Naive thymus-derived CD4-positive, alpha-beta T cell (primary cell): ENCODE measurements at places on chromosomes 1 and 21. TPM values are rescaled to one million over a fixed set of nuclear protein-coding genes. Genes with fewer than 3 reads are reported as not detected.
A peak's percentile ranks its signal among the peaks of the same experiment; 100 is the strongest.

- no peaks in the 10 kb centered on the region for H3K4me1 ChIP-seq
- no peak for DNase-seq
- H3K4me3 ChIP-seq = no peak overlapping the region
- no peaks in the 10 kb centered on the region for H3K36me3 ChIP-seq
- no peak overlapping the region for H3K27ac ChIP-seq
- no peaks in the 10 kb centered on the region for H3K27me3 ChIP-seq
Measured at GRCh38 chr21:31838586-31839355, 34.0 kb upstream of the HUNK start.

GRCh38 chr1:7698641-7699040 is 72.5 kb upstream of the VAMP3 start:
- no peaks in the 10 kb centered on the region for H3K27me3 ChIP-seq
- no peaks in the 10 kb centered on the region for H3K4me1 ChIP-seq
- no peak for DNase-seq
- H3K27ac ChIP-seq = no peak overlapping the region
- no peaks in the 10 kb centered on the region for H3K36me3 ChIP-seq

DNA sequence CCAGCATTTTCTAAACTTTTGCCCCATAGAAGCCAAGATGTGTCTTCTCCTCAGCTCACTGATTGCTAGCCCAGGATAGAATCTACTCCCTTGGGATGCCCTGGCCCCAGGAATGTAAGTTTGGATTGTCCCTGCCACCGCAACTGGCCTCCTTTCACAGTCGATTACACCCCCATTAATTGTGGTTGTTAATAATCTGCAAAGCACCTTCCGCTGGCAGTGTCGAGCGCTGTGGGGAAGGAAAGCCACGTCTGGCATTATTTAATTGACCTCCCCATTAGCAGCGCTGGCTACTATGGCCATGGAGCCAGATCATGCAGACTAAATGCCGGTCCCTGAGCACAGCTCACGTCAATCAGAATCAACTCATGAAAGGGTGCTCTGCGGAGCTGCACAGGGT is 597.3 kb upstream of the PLXNA2 start:
- H3K36me3 ChIP-seq = no peaks in the 10 kb centered on the region
- DNase-seq = no peak
- no peak overlapping the region for H3K4me3 ChIP-seq

DNA sequence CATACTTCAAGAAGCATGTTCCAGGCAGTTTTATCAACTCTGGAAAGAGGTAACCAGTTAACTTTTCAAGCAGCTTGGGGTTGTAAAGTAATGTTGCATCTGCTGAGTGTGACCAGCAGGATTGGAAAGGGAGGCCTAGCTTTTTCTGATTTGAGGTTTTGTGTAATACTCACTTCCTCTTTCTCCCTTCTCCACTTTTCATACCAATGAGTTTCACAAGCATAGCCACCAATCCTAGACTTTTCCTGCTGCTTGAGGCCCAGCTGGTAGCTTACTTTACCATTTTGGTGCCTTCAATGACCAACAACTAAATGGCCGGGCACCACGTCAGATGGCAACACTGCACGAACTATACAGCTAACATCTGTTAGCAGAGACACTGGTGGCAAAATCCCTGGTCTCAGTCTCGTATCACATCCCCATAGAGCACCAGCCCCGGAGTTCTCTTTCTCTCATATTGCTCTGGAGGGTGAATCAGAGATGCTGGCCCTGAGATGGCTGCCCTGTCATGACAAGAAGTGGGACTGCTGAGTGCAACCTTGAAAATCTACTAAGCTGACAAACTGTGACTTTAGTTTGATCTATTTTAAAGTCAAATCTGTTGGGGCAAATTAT is 14.8 kb upstream of the GPR88 start:
- no peaks in the 10 kb centered on the region for H3K36me3 ChIP-seq
- H3K4me3 ChIP-seq = no peak overlapping the region
- H3K27ac ChIP-seq = no peak overlapping the region
- H3K27me3 ChIP-seq = no peaks in the 10 kb centered on the region
- H3K4me1 ChIP-seq = no peaks in the 10 kb centered on the region
- no peak for DNase-seq

- no peak overlapping the region for H3K4me3 ChIP-seq
- no peak for DNase-seq
- peaks cover 24% of the 10 kb centered on the region for H3K36me3 ChIP-seq
- no peak overlapping the region for H3K27ac ChIP-seq
- H3K27me3 ChIP-seq = no peaks in the 10 kb centered on the region
Measured at GRCh38 chr1:204420039-204421004, 8.7 kb upstream of the PPP1R15B start.

DNA sequence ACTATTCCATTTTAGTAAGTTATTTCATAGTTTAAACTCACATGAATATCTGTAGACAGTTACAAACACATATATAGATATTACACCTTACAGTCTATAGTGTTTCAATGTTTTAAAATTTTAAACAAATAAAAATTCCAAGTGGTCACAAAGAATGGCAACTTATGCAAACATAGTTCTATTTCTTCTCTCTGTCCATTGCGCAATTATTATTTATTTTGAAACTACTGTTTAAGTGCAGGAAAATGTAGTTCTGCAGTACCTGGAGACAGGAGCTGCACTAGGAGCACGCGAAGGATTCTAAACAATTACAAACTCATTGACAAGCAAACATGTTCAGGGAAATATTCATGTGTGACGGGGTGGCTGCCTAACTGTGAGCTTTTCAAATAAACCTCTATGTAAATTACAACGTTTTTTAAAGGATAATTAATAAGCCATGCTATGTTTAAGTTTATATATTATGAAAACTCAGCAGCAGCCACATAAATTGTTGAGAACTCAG is 312.0 kb upstream of the DUSP10 start:
- H3K4me3 ChIP-seq = no peak overlapping the region
- H3K4me1 ChIP-seq = no peaks in the 10 kb centered on the region

DNA sequence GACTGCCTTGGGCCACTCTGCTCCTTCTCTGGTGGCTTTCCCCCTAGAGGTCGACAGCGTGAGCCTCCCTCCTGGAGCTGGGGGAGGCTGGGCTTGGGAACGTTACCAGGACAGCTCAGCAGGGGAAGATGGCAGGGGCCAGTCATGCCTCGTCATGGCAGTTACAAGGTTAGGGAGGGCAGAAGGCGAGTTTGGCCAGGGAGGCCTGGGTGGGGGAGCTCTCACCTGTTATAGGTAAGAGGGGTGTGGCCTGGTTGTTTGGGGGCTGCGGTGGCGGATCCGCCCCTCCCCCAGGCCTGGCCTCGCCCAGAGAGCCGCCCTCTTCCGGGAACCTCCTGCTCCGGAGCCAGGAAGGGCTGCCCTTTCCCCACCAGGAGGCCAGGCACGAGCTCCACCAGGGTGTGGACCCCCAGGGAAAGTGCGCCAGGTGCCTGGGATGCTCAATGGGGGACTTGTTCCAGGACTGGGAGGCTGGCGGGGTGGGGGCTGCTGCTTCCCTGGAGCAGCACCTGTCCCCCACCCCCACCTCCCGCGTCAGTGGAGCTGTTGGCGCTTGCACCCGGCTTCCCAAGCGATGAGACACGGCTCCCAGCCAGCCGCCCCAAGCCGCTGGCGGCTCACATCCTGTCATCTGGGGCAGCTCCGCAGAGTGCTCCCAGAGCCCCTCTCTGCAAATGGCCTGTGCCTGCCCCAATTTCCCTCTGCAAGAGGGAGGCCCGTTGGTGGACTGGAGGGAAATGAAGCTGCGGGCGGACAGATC is 23.6 kb upstream of the PKP1 start:
- H3K36me3 ChIP-seq = no peaks in the 10 kb centered on the region
- no peak overlapping the region for H3K27ac ChIP-seq
- H3K4me1 ChIP-seq = no peaks in the 10 kb centered on the region
- peaks cover 3% of the 10 kb centered on the region for H3K27me3 ChIP-seq

DNA sequence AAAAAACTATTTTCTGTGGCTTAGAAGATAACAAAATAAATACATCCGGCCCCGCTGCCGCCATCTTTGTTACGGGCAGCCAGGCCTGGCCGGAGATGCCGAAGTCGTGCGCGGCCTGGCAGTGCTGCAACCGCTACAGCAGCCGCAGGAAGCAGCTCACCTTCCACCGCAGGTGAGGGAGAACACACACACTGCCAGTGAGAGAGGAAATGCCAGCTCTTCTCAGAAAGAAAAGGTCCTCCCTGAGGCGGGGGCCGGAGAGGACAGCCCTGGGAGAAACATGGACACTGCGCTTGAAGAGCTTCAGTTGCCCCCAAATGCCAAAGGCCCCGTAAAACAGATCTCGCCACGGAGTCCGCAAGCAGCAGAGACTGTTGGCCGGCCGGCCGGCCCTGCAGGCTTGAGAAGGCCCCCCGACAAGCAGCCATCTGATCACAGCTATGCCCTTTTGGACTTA is 323.2 kb downstream of the AMY1C start:
- no peaks in the 10 kb centered on the region for H3K4me1 ChIP-seq
- no peaks in the 10 kb centered on the region for H3K36me3 ChIP-seq
- H3K27me3 ChIP-seq = no peaks in the 10 kb centered on the region

- no peaks in the 10 kb centered on the region for H3K27me3 ChIP-seq
- no peak overlapping the region for H3K27ac ChIP-seq
- H3K4me3 ChIP-seq = no peak overlapping the region
- no peaks in the 10 kb centered on the region for H3K4me1 ChIP-seq
- no peaks in the 10 kb centered on the region for H3K36me3 ChIP-seq
Measured at GRCh38 chr1:209576392-209577197, 6.9 kb upstream of the CAMK1G start.

GRCh38 chr1:220487297-220487820 is 40.6 kb upstream of the MARK1 start:
- no peaks in the 10 kb centered on the region for H3K36me3 ChIP-seq
- DNase-seq = no peak
- H3K27ac ChIP-seq = no peak overlapping the region
- no peak overlapping the region for H3K4me3 ChIP-seq
- H3K4me1 ChIP-seq = no peaks in the 10 kb centered on the region
- no peaks in the 10 kb centered on the region for H3K27me3 ChIP-seq

DNA sequence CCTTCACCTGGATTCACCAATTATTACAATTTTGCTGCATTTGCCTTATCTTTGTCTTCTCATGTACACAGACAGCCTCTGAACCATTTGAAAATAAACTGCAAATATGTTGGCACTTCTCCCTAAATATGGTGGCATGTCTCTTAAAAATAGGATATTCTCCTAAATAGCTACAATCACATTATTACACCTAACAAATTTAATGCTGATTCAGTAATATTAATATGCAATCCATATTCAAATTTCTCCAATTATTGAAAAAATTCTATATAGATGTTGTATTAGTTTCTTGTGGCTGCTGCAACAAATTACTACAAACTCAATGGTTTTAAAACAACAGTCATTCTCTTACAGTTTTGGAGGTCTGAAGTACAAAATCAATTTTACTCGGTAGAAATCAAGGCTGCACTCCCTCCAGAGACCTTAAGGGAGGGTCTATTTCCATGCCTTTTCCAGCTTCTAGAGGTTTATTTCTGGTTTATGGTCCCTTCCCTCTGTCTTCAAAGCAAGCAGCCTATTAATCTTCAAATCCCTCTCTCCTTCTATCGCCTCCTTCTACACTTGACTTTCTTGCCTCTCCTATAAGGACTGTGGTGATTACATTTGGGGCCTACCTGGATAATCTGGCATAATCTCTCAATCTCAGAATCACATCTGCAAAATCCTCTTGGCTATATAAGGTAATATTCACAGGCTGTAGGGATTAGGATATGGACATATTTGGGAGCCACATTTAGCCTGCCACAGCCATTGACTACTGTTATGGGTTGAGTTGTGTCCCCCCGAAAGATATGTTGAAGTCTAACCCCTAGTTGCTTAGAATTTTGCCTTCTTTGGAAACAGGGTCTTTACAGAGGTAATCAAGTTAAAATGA is 52.5 kb upstream of the BOLA1 start:
- H3K36me3 ChIP-seq = no peaks in the 10 kb centered on the region
- peaks cover 37% of the 10 kb centered on the region for H3K4me1 ChIP-seq
- H3K27me3 ChIP-seq = no peaks in the 10 kb centered on the region
- H3K4me3 ChIP-seq = no peak overlapping the region
- no peak for DNase-seq

DNA sequence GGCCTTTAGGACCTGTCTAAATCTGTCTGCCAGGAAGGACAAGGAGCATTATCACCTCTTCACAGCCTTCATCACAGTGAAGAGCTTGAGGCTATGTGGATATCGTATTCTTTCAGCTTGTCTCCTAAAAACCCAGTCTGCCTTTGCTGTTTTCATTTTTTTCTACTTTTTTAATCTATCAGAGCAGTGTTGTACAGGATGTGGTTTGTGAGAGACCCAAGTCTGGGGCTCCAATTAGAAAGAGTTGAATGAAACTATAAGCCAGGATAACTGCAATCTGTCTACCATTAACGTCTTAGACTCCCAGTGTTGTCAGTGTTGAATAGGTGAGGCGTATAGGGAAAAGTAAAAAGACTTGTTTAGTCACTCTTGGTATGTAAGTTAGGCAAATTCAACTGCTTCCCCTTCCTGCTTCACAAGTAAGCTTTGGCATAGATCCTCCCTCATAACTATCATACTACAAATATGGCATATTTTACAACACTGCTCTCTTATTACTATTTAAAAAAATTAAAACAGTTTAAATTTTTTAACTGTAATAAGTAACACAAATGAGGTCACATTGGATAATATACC is 1225.8 kb upstream of the PRMT6 start:
- no peak for DNase-seq
- no peaks in the 10 kb centered on the region for H3K27me3 ChIP-seq
- H3K36me3 ChIP-seq = no peaks in the 10 kb centered on the region

DNA sequence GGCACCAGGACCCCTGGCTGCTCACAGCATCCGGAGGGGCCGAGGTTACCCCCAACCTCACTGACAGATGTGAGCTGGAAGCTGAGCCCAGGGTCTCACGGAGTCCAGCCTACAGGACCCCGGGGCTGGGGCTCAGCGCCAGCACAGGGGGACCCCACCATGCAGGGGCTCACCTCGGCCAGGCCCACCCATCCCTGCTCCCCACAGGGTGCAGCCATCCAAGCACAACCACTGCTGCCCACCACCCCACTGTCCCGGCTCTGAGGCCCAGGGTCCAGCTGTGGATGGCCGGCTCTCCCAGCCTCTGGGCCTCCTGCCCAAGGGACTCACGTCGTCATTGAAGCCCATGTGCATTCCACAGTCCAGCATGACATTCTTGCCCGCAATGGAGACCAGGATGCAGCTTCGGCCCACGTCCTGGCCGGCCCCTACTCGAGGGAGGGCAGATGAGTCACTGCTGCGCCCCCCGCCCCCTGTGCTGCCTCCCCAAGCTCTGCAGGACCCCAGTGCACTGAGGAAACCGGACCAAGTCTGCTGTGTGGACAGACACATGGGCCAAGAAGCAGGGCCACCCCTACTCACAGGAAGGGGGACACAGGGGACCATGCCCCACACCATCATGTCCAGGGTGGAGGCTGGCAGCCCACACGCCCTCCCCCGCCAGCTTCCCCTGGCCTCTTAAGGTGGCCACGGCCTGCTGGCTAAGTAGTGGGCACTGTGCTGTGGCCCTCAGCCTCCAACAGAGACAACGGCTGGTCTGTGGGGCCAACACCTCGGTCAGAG is 3.6 kb downstream of the INTS11 start:
- H3K4me1 ChIP-seq = peaks cover 24% of the 10 kb centered on the region
- peak overlapping the region; percentile 7 for H3K27ac ChIP-seq
- H3K36me3 ChIP-seq = no peaks in the 10 kb centered on the region
- no peak for DNase-seq
- no peak overlapping the region for H3K4me3 ChIP-seq

GSTM1 gene
- total RNA-seq = not detected

G0S2 gene
- total RNA-seq = 128 TPM

NUDC gene
- total RNA-seq = 39.5 TPM

TDRD10 gene
- 0.29 TPM for total RNA-seq

CD46 gene
- 216 TPM for total RNA-seq

LRRC53 gene
- total RNA-seq = not detected in 2 replicates
